H54 (cell line): ENCODE measurements at places on chromosomes 3 and 15.
A peak's percentile ranks its signal among the peaks of the same experiment; 100 is the strongest.

GRCh38 chr3:170942011-170942410 lies 33.6 kb upstream of the EIF5A2 start:
- DNase-seq: no peak

GRCh38 chr15:47507221-47507985 lies 209.9 kb upstream of the SEMA6D start:
- no peak for DNase-seq

GRCh38 chr15:33844597-33844996 lies 123.7 kb upstream of the CHRM5 start:
- no peak for DNase-seq

DNA sequence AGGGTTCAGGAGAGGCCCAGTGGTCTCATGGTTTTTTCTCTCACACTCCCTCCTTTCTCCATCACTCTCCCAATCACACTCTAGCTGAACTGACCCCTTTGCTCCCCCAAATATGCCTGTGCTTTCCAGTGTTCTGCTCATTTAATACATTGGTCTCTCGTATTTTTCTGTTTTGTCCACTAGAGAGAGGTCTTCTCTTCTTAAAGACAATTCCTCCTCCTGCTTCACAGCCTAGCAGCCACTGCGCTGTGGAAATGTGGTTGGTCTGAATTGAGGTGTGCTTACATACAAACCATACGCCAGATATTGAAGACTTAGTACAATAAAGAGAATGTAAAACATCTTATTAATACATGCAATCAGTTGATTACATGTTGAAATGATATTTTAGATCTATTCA lies 60.6 kb upstream of the XCR1 start:
- DNase-seq: no peak

DNA sequence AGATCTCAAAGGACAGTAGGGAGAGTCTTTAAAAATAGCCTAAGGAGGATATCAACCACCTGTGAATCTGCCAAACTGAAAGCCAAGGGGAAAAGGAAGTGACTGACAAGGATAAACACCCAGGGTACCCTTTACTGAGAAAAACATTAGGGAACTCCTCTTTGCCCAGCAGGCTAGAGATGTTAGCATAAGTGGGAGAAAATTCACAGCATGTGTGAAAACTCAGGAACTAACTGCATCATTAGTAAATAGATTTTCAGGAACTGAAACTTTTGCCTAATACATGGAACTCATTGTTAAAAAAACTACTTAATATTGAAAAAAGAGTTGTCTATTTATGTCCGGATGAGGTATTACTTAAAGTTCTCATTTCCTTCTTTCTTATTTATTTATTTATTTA lies 375.5 kb downstream of the NTRK3 start:
- DNase-seq: no peak

DNA sequence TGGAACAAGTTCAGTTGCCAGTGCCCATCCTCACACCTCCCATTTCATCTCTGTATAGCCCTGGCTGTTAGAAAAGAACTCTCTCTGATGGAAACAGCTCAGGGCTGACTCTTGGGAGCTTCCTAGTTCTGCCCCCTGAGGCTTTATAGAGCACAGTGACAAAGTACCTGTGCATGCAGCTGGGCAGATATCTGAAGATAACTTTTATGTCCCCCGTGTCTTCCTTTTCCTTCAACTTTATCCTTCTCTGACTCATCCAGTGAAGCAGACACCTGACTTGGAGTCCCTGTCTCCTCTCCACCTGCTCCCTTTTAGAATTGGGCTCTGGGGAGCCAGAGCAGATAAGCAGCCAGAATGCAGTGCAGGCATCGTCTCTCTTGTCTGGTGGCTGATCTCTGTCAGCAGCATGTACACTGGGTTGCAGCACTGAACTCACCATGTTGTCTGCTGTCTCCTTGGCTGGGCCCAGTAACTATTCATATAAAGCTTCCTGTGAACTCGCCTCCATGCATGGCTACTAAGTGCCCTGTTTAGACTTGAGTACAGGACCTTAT lies 53.9 kb upstream of the PLXNA1 start:
- no peak for DNase-seq

DNA sequence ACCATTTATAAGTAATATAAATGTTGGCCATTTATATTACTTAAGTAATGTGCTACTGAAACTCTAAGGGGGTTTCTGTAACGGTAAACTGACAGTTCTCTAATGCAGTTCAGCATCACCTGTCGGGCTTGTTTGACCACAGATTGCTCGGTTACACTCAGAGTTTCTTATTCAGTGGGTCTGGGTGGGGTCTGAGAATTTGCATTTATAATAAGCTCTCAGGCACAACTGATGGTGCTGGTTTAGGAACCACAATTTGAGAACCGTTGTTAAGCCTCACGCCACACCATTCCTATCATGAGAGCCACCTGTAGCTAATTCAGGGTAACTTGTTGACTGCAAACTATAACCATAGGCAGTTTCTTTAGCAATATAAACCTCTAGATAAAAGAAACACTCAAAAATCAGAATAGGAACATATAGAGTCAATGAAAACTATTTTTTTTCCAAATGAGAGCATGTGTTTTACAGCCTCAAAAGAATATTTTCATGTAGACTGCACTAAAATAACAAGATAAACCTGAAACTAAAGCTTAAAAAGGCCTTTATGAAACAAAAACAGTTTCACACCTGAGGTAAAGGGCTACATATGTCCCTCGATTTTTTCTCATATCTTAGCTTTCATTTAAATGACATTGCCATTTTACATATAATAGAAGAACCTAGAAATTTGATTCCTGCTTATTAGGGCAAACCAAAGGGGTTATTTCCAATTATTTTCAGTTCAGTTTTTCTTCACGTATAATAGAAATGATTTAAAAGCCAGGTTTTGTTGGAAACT lies 604.8 kb downstream of the UNC13C start:
- no peak for DNase-seq

DNA sequence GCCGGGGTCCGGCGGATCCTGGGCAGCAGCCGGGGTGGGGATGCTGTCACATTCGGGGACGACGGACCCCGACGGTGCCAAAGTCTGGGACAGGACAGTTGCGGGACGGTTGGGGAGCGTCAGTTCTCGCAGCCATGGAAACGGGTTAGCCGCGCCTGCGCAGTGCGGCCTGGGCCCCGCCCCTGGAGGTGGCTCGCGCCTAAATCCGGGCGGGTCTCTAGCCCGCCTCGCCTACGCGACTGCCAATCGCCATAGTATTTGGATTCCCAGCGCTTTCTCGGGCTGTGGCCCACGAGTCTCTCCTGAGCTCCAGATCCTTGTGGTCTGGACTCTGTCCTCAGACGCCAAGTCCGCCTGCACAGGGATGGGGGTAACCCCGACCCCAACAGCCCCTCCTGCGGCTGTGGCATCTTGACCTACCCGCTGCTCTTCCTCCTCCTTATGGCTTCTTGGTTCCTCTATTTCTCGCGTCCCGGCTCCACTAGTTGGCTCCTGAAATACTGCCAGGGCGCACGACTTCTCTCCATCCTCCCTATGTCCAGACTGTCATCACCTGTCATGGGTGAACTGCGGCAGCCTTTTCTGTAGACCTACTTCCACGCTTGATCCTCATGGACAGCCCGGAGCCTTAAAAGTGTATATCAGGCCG lies at the start of gene ZMYND10:
Gene ZMYND10, minus strand, starts transcription at position 147 of the 649 bp plus-strand sequence. CDS start 153 bp downstream, outside the sequence.
- DNase-seq: no peak

DNA sequence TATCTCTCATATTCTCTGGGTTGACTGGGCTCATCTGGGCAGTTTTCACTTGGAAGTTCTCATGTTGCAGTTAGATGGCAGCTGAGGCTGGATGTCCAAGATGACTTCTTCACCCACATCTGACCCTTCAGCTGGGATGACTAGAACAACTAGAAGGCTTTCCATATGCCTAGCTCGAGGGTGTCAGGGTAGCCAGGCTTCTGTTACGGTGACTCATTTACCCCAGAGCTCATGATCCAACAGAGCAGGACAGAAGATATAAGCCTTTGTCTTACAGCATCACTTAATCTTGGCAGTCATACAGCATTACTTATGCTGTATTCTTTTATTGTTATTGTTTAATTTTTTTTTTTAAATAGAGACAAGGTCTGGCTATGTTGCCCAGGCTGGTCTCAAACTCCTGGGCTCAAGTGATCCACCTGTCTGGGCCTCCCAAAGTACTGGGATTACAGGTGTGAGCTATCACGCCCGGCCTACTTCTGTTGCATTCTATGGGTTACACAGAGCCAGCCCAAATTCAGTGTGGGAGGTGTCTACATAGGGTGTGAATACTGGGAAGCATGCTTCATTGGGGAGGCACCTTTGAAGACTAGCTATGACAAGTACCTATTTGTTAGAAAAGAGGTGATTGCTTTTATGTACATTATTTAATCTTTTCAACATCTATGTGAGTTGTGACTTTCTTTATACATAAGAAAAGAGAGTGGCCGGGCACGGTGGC lies 10.7 kb downstream of the HMCES start:
- DNase-seq: peak; percentile 56

DNA sequence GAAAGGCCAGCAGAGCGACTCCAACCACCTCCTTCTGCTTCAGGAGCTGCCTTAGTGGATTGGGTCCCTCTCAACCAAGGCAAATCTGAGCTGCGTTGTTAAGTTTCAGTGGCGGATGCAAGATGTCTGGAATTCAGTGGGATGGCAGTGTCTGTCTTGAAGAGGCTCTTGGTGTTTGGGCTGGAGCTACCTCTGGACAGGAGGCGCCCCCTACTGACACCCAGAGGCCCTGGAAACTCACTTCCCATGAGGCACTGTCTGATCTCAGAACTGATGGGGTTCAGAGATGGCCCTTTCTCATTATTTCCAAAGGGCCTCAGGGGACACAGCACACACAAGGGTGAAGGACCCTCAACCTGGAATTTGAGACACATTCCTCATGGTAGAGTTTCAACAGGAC lies 6.0 kb upstream of the SLC28A1 start:
- peak; percentile 52 for DNase-seq

- DNase-seq: no peak
These were observed 23.8 kb upstream of the ABI3BP start for GRCh38 chr3:101017017-101017416.

DNA sequence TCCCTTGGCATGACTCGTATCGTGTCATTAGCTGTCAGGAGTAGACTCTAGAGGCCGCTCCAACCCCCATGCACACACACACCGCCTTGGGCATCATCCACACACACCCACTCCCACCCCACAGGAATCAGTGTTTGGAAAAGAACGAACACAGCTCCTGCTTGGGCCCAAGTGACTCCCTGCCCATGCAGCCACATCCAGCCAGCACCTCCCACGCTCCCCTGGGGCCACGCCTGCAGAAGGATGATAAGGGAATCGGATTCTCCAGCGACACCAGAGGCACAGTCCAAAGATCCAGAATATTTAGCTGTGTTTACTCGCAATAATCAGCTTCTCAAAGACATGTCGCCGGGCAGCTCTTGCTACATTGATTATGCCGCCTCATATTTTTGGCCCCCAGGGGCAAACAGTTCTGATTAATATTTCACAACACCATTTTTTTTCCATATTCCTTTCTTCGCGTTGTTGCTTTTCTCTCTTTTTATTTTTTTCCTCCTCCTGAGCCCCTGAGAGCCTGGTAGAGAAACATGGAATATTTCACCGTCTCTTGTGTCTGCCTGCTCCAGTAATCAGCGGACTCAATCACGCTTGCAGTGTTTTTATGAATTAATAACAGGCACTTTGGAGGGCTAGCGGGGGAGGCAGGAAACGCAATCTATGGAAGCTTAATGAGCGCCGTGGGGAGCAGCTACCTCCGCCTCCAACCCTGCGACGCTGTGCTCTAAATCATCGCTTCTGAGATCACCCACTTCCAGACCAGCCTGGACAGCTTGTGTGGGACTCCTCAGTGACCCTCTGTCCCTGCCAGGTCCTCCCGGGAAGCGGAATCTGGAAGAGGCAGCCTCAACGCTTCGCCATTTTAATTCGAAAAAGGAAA lies 221.4 kb downstream of the TLE3 start:
- no peak for DNase-seq

- no peak for DNase-seq
These were observed 50.1 kb upstream of the LIPC start for GRCh38 chr15:58381697-58382096.

GRCh38 chr3:53583161-53583690 lies 88.8 kb downstream of the CACNA1D start:
- DNase-seq: no peak

- DNase-seq: no peak
These were observed 49.6 kb downstream of the CHD2 start for GRCh38 chr15:92949604-92950249.

- DNase-seq: no peak
These were observed 365.8 kb upstream of the RGMA start for GRCh38 chr15:93454788-93455187.

DNA sequence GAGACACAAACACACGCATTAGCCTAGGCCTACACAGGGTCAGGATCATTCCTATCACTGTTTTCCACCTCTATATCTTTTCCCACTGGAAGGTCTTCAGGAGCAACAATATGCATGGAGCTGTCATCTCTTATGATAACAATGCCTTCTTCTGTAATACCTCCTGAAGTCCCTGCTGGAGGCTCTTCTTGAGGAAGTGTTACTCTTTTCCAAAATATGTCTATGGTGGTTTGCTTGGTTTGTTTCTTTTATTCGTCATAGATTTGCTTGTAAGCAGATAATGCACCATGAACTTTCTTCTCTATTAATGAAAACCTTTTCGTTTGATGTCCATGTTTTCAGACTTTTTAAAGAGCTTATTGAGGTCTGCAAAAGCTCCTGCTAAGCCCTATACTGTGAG lies 109.3 kb downstream of the GMPS start:
- DNase-seq: no peak

DNA sequence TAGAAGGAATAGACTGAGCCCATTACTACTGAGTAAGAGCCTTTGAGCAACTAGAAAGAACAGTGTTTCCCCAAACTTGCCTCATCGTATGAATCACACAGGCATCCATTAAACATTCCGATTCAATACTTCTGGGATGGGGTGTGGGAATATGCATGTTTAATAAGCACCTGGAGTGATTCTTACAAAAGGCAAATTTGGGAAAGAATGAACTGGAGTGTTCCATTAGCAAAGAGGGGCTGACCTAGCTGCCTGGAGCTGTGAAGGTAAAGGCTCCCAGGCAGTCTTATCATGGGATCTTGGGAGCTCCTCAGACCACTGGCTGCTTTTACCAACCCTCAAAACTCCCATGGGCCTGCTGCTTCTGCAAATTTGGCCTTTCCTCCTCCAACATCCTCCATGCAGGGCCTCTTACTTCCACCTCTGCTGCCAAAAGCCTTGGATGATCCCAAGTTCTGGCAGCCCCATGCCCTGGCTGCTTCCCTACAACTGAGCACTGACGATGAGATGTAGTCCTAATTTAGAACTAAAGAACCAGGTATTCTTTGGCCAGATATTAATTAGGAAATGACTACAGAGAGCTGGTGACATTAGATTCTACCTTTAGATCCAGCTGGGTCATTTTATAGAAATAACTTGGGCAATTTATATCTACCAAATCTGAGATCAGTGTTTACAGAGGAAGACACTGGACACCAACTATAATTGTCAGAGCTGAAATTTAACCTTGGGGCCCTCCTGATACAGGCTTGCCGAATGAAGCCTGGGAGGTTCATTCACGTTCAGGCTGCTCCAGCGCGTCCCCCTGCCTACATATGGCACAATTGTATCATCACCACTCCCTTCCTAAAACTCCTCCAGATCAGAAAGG lies 11.2 kb upstream of the HOMER2 start:
- DNase-seq: no peak
